ENCODE measurements at places on chromosomes 3 and 15. TPM values are rescaled to one million over a fixed set of nuclear protein-coding genes. Genes with fewer than 3 reads are reported as not detected.

Gene GALNT15
- not detected for total RNA-seq

Gene GOLGA8M
- not detected for total RNA-seq

Gene LTK
- total RNA-seq, result 0.78 TPM

Gene FBXO40
- total RNA-seq, result not detected

Gene IQGAP1
- total RNA-seq, result 122 TPM

Gene RTP2
- total RNA-seq, result not detected

Gene SH3GL3
- total RNA-seq, result not detected

- DNase-seq, result no peak
Measured at GRCh38 chr3:12107071-12107713, 51.5 kb downstream of the TIMP4 start.

GRCh38 chr3:94071713-94072284, 8.9 kb downstream of the NSUN3 start:
- no peak for DNase-seq

- no peak for DNase-seq
Measured at GRCh38 chr3:168162172-168162571, 66.4 kb upstream of the GOLIM4 start.

- DNase-seq, result peak; percentile 84
Measured at GRCh38 chr15:60568301-60568742, 89.4 kb upstream of the ICE2 start.

GRCh38 chr3:132286035-132286434, 31.2 kb upstream of the ACP3 start:
- DNase-seq, result no peak

DNA sequence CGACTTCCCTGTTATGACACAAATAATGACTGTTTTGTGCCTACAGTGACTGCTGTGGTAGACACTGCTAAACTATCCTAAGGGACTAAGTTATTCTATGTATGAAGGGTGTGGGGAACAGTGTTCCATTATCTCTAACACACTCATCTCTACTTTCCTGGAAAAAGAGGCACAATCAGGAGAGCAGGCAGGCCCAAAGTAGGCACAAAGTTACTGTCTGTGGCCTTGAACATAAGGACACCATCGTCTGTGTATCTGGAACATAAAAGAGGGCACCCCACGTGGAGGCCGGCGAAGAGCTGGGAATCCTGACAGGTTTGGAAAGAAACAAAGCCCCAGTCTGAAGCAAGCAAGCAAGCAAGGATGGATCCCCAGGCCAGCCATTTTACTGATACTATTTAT, 1.5 kb downstream of the ABCC5 start:
- DNase-seq, result peak; percentile 52

- no peak for DNase-seq
Measured at GRCh38 chr15:65287520-65287855, 805 bp upstream of the PARP16 start.

- DNase-seq, result no peak
Measured at GRCh38 chr15:66617137-66618090, 51.6 kb upstream of the LCTL start.

DNA sequence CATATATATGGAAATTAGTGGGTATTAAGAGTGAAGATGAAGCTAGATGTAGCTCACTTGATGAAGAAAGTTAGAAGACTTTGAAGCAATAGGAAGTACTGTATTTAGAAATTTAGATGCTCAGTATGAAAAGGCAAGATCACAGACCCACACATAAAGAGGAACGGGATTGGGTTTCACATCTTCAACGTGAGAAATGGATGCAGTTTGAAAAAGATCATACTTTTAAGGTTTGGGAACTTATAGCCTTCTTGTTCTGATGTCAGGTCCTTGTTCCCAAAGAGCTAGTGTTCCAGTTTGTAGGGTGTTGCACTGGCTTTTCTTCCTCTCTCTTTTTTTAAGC, 16.7 kb downstream of the AP3S2 start:
- DNase-seq, result no peak

DNA sequence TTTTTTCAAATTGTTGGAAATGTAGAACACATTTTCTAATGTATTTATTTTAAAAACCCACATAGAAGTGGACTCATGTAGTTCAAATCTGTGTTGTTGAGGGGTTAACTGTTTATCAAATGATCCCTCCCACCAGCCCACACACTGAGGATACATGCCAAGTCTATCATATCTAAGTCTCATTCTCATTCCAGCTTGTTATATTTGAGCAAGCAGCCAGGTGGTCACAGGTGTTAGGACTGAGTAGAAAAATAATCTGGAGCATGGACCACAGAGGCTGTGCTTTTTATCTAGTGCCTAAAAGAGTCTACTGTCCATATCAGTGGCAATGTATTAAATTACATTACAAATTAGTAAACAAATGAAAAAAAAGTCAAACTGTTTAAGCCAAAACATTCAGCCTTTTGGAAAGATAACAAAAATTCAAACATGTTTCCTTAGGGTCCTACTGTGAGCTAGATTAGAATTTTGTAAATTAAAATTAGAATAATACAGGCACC, 20.7 kb upstream of the SPESP1 start:
- no peak for DNase-seq

- DNase-seq, result no peak
Measured at GRCh38 chr3:197547306-197548011, 8.3 kb downstream of the BDH1 start.

Data from Karpas-422 (cell line).